ENCODE measurements at places on chromosomes 4 and X.
A peak's percentile ranks its signal among the peaks of the same experiment; 100 is the strongest.

DNA sequence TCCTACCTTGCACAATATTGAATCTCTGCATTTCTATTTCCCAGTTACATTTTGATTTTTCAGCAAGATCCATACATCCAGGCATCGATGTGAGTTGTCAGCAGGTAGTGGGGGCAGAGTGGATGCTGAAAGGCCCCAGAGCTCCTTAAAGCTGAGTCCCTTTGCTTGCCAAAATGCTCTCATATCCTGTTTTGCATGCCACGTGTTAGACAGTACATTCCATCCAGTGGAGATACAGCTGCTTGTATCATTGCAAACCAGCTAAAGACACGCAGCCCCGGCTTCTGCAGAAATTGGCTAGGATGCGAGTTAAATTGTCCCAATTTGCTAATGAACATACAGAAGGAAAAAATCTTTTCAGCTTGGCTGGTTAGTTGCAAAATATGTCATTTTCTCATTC, 179.6 kb upstream of the MXRA5 start:
- DNase-seq = no peak

DNA sequence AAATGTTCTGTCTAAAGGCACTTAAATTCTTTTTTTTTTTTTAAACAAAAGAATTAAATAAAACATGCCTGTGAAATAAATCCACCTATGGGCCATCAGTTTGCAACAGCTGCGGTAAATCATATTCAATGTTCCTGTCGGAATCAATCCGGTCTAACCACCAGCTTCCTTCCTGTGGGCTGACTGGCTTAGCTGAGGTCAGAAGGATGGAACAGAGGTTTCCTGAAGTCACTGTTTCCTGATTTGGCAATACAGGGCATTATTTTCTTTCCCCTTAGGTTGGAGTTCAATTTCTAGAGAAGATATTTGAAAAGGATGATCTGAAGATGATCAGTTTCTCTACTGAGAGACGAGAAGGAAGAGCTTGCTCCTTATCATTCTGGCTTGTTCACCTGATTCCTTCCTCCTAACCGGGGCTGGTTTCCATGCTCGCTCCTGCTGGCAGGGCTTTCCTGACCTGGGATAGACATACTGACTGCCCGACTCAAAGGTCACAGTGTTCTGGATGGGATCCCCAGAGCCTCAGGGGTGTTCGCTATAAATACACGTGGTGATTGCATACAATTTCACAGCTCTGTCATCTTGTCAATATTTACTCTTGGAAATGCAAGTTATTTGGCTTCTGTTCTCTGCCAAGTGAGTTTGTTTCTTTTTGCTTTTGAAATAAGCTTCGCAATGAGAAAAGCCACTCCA, 21.7 kb downstream of the PDLIM3 start:
- DNase-seq = no peak

GRCh38 chr4:15883610-15884243, 54.8 kb downstream of the FGFBP1 start:
- no peak for DNase-seq

DNA sequence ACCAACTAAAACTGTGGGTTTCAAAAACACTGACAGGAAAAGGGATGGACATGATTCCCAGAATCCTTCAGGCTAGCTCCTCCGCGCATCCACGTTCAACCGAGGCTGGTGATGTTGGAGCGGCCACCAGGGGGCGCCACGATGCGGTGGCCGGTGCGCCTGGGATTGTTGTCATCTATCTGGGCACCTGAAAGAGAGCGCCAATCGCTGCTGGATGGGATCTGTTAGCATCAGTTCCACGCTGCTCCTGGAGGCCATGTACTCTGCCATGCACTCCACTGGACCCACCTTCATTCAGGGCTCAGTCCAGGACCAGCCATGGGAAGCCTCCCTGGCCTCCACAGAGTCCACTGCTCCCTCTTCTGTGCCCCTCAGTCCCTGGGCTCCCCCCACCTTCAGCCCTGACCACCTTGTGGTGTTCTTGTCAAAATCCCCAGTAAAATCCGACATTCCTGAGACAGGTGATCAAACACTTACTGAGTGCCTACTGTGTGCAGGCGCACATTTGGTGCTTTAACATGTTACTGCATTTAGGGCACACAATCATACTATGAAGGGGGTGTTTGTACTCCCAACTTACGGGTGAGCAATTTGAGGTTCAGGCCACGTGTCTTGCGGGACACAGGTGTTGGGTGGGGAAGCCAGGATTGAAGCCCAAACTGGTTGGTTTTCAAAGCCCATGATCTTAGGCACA, 71.1 kb downstream of the CRMP1 start:
- DNase-seq = no peak

- peak; percentile 34 for DNase-seq
Measured at GRCh38 chr4:121252224-121252806, 88.2 kb upstream of the TNIP3 start.

GRCh38 chr4:80229128-80229527, 31.8 kb downstream of the PRDM8 start:
- DNase-seq = no peak

DNA sequence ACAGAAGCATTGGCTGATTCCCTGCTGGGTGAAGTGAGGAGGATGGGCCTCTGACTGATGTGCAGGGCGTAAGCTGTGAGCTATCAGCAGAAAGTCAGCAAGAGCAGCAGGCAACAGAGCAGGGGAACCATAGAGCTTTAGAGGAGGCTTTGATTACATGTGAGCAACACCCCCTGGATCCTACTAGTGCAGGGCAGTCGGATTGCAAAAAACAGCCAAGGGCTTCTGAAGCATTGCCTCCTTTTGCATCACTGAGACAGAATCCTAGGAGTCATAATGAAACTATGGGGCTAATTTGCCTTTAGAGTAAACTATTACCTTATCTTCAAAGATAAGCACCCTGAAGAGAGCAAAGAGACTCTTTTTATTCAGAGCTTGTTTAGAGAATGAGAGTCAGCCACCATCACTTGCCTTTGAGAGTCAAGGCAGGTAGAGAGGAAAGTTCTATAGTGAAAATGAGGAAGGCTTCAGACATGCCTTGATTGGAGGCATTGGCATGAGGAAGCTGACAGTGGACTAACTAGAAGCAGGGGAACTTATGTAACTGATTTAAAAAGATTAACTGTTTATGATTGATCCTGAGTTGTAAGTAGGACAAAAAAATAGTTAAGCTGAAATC, 420.3 kb downstream of the PDHA2 start:
- DNase-seq = no peak

DNA sequence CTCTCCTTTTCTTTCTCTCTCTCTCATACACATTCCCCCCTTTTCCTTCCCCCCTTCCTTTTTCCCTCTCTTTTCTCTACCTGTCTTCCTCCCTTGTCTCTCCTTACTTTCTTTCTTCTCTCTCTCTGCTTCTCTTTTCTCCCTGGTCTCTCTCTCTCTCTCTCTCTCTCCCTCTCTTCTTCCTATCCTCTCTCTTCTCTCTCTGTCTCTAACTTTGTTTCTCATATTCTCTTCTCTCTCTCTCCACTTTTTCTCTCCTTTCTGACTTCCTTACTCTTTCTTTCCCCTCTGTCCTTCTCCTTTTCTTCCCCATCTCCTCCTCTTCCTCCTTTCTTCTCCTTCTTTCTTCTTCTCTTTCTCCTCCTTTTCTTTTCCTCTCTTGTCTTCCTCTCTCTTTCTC, 103.4 kb downstream of the ARSF start:
- no peak for DNase-seq

DNA sequence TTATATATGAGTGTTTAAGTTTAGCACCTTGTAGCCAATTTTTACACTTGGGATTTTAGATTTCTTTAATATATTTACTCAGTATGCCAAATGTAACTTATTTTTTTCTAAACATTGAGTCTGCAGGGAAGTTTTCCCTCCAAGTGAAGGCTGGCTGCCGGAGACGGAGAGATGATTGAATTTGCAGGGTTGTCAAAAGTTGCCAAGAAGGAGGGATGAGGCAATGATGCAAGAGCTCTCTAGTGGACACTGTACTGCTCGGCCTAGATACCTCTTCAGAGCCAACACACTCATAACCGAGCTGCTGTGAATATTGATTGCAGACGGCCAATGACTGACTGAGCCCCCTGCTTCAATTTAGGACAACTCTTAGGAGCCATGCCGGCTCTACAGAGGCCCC, 318.6 kb upstream of the CASK start:
- DNase-seq = no peak

- no peak for DNase-seq
Measured at GRCh38 chrX:45768666-45769236, 568.1 kb upstream of the DIPK2B start.

DNA sequence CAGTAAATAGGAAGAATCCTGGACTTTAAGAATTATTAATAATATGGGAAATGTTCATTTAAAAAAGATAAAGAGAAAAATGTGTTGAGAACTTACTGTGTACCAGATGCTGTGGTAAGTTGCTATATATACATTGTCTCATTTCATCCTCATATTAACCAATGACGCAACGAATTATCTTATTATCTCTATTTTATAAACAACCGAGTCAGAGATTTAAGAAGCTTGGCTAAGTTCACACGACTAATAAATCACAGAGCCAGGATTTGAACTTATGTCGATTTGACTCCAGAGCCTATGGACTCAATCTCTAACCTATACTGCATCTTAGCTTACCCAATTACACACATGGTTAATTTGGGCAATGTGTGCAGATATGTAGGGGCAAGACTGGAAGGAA, 15.5 kb upstream of the DCTD start:
- DNase-seq = no peak

GRCh38 chr4:3524920-3525319, 7.3 kb downstream of the LRPAP1 start:
- no peak for DNase-seq

DNA sequence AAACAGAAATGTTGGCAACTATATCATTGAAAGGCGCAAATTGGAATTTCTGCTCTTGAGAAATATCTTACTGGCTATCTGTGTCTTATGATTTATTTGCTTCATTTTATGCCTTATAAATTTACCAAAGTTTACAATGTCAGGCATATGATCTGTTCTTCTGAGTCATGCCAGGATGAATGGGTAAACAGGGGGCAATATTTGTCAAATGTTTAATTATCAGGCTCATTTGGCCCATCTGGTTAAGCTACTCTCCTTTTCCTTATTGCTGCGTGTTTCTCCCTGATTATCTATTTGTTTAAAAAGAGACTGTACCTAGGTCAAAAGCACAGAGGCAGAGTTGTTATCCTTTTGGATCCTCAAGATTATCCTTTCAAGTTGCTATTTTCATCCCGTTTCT, 903.8 kb upstream of the PCDH10 start:
- no peak for DNase-seq

DNA sequence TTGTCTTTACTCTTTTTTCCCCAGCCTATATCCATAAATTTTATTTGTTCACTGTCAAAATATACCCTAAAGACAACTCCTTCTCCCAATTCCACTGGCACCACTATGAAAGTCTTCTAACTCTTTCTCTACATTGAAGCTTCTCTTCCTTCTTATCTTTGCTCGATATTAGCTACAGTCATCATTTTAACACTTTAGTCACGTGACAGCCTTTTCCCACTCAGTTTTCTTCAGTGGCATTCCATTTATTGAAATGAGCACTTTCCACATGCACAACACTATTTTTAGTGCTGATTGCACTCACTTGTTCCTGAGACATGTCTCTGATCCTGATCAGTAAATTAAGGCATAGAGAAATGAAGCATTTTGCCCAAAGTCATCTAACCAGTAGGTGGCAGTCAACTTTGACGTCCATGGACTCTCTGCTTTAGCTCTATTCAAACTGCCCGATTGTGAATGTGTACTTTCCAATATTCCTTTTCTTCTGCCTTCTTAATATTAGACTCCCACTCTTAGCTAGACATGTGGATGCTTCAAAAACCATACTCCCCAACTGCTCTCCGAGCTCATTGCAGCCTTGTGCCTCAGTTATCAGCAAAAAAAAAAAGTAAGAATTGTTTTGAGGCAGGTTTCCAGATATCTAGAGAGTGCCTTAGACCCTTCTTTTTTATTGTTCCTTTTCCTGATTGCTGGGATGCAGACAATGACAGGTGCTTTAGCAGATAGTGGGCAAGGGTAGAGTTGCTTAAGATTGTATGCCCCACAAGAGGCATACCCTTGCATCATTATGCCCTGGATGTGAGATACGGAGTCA, 394.4 kb upstream of the ADGRL3 start:
- no peak for DNase-seq

- DNase-seq = no peak
Measured at GRCh38 chr4:150874338-150875226, 140.5 kb downstream of the LRBA start.

GRCh38 chrX:104427693-104428092, 138.3 kb upstream of the IL1RAPL2 start:
- no peak for DNase-seq

DNA sequence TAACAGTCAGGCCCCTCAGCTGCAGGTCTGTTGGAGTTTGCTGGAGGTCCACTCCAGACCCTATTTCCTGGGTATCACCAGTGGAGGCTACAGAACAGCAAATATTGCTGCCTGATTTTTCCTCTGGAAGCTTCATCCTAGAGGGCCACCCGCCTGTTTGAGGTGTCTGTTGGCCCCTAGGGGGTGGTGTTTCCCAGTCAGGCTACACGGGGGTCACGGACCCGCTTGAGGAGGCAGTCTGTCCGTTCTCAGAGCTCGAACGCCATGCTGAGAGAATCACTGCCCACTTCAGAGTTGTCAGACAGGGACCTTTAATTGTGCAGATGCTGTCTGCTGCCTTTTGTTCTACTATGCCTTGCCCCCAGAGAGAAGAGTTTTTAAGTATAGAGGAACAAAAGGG, 160.8 kb downstream of the DKK2 start:
- no peak for DNase-seq

GRCh38 chrX:100995469-100995868, 26.0 kb downstream of the ARL13A start:
- no peak for DNase-seq

- DNase-seq = no peak
Measured at GRCh38 chrX:68690936-68691501, 43.6 kb downstream of the STARD8 start.

DNA sequence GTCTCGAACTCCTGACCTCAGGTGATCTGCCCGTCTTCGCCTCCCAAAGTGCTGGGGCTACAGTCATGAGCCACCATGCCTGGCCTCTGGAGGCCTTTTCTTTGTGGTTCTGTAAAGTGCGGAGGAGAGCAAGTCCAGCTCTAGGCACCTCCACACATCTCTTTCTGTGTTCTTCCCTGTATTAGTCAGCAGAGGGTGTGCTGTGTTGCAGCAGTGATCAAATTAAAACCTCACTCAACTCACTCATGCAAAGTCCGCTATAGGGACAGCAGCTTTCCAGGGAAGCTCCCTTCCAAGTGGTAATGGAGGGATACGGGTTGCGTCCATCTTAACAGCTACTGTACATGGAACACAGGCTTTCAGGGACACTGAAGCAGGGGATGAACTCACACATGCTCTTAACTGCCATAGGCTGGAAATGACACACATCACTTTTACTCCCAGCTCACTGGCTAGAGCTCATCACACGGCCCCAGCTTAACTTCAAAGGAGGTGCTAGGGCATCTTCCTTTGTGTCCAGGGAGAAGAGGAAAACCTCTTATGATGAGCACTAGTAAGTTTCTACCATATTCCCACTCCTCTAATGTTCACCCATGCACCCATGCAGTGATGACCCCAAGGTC, 36.0 kb upstream of the CCNG2 start:
- DNase-seq = no peak

DNA sequence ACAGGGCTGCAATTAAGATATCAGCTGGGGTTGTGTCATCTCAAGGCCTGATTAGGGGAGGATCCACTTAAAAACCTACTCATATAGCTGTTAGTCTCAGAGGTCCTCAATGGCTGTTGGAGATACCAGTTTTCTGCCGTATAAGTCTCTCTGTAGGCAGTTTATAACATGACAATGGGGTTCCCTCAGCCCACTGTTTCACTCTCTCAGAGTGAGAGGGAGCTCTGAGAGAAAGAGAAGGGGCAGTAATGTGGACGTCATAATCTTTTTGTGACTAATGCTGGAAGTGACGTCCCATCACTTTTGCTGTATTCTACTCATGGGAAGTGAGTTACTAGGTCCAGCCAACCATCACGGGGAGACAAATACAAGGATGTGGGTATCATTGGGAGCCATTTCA, 70.3 kb downstream of the STIM2 start:
- no peak for DNase-seq

Measured in T-helper 2 cell (primary cell).